ENCODE measurements at places on chromosomes 2 and 18.

- DNase-seq = no peak
Observed at GRCh38 chr2:209946539-209946938, 55.9 kb upstream of the RPE start.

DNA sequence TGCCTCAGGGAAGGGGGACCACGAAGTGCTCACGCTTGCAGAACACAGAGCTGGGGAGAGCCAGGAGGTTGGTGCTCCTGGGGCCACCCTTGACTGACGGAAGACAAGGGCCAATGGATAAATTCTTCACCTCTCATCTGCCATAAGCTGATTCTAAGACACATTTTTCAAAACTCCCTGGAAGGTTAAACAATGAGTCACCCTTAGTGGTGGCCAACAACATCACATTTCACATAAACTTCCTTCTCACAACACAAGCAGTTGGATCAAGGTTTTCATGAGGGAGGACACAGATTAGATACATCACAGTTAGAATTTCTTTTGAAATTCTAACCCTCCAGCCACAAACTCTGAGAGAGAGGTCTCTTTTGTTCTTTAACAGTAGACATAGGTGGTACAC is 713.6 kb upstream of the POU3F3 start:
- DNase-seq = no peak

DNA sequence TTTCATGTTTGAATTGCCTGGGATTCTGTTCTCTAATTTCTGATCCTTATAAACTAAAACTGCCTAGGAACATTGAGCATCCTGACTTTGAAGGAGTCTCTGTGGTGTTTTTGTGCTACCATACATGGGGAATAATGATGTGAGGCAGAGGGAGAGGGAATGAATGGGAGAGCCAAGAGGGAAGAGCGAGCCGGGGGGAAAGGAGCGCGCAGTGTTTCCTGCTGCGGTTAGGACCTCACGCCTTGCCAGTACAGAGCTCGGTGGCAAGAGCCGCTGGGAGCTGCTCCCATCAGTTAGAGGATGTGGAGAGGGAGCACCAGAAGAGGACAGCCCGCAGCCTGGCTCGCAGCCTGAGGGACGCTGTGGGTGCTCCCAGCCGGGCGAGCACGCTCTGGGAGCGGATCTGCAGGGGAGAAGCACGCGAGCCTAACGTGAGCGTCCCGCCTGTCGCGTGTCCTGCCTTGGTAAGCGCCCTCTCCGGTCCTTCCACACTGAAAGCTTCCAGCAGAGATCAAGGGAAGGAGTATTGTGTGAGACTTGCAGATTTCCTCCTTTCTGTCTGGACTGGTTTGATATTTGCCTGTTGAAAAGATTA is 114.7 kb downstream of the FAM210A start:
- DNase-seq = no peak

DNA sequence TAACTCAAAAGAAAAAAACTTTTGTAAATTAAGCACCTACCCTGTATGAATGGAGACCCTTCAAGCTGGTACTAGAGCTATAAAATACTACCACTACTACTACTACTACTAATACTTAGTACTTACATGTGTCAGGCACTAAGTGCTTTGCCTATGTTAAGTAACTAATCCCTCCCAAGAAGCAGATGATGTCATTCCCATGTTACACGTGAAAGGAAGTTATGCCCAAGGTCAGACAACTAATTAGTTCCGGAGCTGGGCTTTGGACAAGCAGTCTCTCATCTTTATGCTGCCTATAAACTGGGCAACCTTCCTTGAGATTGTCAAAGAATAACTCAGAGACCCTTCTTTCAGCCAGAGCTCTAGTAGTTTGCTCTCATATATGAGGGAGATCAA is 13.9 kb upstream of the ATP6V1B1 start:
- DNase-seq = no peak

GRCh38 chr18:79815657-79816056 is 17.9 kb downstream of the KCNG2 start:
- no peak for DNase-seq

- no peak for DNase-seq
Observed at GRCh38 chr2:132901661-132902060, 231.7 kb upstream of the LYPD1 start.
